ENCODE measurements at places on chromosomes 6 and 20.

DNA sequence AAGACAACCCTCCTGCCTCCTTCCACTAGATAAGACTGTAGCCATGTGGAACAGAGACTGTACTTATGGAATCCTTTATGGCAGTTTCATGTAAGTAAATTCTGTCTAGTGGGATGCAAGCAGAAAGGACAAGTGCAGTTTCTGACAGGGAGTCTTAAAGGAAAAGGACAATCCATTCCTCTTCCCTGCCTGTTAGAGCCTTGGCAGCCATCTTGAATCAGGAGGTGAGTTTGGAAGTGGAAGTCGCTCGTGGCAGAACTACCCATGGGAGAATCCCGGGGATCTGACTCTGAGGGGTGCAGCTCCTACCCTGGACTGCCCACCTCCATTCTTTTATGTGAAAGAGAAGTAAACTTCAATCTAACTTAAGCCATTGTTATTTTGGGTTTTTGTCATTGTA is 61.4 kb upstream of the AKAP12 start:
- no peak for DNase-seq

- DNase-seq, result no peak
Observed at GRCh38 chr20:14866841-14867514, 529.6 kb upstream of the FLRT3 start.

DNA sequence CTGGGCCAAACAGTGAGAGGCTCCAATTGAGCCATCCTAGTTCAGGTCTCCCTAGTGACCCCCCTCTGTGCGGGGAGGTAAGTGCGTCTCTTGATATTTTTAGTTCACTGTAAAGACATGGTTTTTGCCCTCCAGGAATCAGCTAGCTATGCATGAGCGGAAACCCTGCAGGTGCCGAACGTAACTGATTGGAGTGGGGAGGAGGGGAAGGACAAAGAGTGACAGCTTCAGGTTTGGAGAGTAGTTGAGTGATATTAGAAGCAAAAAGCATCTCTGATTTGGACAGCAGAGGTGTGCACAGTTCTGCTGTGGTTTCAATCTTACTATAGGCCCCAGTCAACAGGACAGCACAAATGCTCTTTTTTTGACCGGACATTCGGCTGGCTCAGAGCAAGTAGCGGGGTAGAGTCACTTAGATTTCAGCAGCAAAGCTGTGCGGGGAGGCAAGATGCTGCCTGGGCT is 31.8 kb downstream of the TBC1D7 start:
- no peak for DNase-seq

- DNase-seq, result peak; percentile 74
Observed at GRCh38 chr6:90294989-90295853, 1.4 kb downstream of the BACH2 start.

DNA sequence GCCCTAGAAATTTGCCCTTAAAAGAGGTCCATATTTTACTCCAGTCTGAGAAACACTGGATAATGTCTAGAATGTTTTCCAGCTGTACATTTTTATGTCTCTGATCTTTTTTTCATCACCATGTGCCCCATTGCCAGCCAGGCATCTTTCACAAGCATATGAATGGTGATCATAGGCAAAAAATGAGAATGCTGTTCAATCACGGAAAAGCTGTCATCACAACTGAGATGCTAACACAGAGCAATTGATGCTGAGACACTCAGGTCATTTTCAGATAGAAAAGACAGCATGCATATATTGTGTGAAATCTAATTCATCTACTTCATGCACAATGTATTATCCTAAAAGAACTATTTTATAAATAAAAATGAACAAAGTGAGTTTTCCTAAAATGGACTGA is 41.6 kb downstream of the CGA start:
- no peak for DNase-seq

GRCh38 chr6:31784098-31784925 is 7.2 kb upstream of the VWA7 start:
- no peak for DNase-seq

DNA sequence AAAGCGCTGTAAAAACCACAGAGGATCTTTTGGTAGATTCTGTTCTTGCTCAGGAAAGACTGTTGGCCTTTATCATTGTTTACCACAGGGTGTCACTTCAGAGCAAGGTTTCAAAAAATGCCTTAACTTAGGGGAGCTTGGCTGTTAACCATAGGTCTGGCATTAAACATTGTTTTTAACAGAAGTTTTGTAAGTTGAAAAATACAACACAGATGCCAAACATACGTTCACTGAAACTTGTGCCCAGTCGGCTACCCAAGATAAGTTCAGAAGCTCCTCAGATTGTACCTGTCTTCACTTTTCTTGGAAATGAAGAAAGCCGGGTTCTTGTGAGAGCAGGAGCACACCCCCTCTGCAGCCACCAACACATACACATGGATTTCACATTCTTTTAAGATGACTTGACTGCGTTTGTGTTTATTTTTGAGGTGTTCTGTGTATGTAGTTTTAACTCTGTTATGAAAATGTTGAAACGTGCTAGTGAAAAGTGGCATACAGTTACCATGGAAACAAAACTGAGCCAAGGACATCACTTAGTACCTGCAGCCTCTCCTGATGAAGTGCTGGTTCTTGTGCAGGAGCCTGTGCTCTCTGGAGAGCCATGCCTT is 64.9 kb downstream of the SYCP2L start:
- peak; percentile 59 for DNase-seq

GRCh38 chr6:96899019-96899418 is 1.3 kb upstream of the NDUFAF4 start:
- peak; percentile 66 for DNase-seq

DNA sequence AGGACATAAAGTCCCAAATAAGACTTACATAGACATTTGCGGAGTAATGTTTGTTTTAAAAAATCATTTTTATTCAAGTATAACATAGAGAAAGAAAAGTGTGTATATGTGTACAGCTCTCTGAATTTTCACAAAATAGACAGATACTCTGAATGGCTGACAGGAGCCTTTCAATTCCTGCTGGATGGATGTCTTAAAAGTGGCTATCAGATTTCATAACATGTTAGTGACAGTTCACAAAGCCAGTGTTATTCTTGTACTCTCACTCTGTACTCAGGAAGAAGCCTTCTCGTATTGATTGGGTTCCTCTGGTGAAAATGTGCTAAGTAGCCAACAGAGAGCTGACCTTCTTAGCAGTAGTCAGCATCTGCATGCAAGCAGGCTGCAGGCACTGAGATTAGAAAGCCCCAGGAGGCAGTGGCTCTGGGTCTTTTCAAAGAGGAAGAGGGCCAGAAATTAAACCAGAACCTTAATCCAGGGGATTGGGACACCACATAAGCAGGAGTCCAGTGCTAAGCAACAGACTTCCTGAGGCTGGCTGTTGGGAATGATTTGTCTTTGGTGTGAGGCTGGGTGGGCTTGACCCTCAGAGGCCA is 19.7 kb downstream of the SLC17A4 start:
- DNase-seq, result no peak

- DNase-seq, result no peak
Observed at GRCh38 chr6:105648276-105648675, 245.4 kb upstream of the PREP start.

- DNase-seq, result peak; percentile 70
Observed at GRCh38 chr6:2770171-2770570, 5.0 kb downstream of the WRNIP1 start.

GRCh38 chr6:139204978-139205377 is 70.1 kb downstream of the HECA start:
- DNase-seq, result no peak

- DNase-seq, result no peak
Observed at GRCh38 chr20:15848995-15849610, 724.1 kb downstream of the KIF16B start.

DNA sequence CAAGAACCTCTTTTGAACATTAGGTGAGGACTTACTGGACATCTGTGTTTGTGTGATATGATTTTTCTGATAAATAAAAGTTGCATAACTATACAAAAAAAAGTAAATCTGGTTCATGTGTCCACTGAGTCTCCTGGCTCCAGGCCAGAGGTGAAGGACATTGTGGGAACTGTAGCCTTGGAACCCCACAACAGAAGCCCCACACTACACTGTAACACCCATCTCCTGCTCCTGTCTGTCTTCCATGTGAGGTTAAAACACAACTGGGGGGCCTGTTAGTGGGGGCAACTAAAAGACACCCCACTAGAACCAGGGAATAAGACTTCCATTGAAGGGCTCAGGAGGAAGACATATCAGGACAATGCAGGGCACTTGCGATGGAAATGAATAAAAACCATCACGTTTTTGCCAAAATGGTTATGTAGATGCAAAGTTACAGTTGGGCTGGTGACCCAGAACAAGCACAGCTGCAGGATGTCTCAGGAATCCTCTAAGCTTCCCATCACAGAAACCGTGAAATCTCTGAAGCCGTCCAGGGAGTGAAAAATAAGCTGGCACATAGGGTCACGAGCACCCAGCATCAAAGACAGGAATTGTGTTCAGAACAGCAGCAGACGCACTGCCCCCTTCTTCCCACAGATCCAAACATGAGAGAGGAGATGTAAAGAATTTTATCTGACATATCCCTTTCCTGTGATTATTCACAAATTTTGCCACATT is 36.7 kb upstream of the PCSK2 start:
- peak; percentile 54 for DNase-seq

GRCh38 chr20:32667027-32667426 is 6.7 kb downstream of the C20orf203 start:
- DNase-seq, result no peak

GRCh38 chr20:16709017-16709416 is 20.8 kb upstream of the SNRPB2 start:
- no peak for DNase-seq

Measured in muscle of leg (tissue), 16 donors.